ENCODE measurements at places on chromosomes 7 and 10. TPM values are rescaled to one million over a fixed set of nuclear protein-coding genes. Genes with fewer than 3 reads are reported as not detected.
A peak's percentile ranks its signal among the peaks of the same experiment; 100 is the strongest.

GRCh38 chr7:13016592-13017332, 329.3 kb downstream of the ARL4A start:
- DNase-seq, result no peak

GRCh38 chr10:113557424-113557862, 4.6 kb downstream of the HABP2 start:
- DNase-seq, result no peak

DNA sequence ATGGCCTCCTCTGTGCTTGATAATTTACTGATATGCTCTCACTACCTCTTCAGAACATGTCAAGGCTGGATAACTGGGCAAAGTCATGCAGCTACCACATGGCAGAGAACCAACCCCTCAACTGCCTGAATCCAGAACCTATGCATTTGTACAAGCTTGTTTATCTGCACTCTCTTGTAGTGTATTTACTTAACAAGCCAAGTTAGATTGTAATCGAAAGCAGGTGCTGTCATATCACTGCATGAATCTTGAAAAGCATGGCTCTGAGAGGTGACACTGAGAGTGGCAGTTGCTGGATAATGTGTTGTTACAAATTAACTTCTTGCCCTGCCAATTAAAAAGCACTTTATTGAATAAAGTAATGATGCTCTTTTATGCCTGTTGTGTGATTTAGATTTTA, 588.6 kb downstream of the NRG3 start:
- DNase-seq, result no peak

DNA sequence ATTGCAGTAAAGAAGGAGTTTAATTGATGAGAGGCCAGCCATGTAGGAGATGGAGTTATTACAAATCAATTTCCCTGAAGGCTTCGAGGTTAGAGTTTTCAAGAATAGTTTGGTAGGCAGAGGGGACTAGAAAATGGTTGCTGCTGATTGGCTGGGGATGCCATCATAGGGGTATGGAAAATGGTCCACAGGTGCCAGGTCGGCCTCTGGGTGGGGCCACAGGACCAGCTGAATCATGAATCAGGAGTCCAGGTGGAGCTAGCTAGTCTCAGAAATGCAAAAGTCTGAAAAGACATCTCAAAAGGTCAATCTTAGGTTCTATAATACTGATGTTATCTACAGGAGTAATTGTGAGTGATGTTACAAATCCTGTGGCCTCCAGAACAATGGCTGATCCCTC, 714.0 kb upstream of the GHITM start:
- DNase-seq, result no peak

DNA sequence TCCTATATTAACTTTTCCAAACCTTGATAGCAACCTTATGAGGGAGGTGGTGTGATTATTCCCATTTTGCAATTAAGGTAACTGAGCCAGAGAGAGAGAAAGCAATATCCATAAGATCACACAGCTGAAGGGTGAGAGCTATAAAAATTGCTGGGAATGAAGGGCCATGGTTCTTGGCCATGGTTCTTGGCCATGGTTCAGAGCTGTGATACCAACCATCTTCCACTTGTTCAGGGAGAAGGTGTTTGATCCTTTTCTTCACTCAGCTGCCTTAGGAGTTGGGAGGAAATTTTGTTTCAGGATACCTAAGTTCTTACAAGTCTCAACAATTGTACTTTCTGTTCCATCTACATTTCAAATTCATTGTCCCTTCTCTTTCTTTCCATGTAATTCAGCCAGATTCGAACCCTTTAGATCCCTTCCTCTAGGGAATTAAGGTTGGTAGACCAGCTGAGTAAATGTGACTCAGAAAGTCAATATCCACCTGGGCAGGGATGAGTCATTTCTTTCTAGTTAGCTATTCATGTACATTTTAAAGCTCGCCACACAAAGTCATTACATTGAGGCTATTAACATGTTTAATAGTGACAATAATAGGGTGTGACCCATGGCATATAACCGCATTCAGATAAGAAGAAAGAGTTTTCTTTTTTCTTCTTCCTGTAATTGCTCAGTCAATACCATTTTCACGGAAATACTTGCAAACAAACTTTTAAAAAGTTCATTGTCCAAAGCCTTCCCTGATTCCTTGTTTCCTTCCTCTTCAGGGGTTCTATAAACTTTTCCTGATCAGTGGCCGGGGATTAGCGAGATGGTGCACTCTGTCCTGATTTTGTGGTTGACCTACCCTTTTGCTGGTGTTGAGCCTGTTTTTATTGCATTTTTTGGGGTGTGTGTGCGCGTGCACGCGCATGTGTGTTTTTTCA, 143.4 kb downstream of the TCF7L2 start:
- DNase-seq, result no peak

DNA sequence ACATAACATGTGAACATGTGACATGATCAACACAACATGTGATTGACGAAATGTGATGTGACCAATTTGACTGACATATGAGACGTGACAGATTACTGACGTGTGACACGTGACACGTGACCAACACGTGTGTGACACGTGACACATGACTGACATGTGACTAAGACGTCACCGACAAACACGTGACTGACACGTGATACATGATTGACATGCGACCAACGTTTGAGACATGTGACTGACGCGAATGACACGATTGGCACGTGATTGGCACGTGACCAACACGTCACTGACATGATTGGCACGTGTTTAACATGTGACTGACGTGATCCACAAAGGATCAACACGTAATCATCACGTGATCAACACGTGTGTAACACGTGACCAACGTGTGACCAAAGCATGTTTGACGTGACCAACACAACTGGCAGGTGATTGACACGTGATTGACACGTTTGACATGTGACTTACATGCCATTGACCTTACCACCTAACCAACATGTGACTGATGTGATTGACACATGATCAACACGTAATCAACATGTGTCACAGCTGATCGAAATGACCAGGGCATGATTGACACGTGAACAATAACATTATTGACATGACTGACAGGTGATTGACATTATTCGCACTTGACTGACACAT, 23.7 kb downstream of the CRPPA start:
- no peak for DNase-seq

GRCh38 chr10:86100581-86101061, 266.0 kb downstream of the GRID1 start:
- no peak for DNase-seq

DNA sequence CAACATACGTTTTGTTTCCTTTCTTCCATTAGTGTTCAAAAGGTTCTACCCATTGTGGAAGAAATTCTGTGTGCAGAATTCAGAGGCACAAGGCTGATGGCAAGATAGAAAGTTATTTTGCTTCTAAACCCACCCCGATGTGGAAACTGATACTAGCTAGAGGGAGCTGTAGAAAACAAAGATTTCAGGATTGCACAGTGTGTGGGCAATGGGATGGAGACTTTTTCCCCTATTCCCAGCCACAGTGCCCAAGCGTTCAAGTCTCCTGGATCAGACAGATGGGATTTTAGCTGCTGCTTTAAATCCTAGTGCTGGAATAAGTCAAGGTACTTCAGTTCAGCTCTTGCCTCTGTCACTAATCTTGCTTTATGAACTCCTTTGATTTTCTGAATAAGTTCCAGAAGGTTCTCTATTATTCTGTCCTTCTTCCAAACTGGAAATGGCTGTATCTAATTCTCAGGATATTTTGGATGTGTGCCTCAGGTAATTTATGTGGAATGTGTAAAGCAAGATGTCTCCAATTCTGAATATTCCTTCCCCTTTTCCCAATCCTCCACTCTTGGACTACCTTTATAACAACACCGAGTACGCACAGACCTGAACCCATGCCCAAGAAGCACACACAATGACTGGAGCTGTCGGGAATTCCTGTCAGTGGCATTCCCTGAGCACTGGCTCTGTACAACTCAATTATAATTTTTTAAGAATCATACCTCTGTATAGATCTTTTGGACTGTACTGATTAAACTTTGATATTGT, 473.0 kb downstream of the PLXDC2 start:
- DNase-seq, result no peak

DNA sequence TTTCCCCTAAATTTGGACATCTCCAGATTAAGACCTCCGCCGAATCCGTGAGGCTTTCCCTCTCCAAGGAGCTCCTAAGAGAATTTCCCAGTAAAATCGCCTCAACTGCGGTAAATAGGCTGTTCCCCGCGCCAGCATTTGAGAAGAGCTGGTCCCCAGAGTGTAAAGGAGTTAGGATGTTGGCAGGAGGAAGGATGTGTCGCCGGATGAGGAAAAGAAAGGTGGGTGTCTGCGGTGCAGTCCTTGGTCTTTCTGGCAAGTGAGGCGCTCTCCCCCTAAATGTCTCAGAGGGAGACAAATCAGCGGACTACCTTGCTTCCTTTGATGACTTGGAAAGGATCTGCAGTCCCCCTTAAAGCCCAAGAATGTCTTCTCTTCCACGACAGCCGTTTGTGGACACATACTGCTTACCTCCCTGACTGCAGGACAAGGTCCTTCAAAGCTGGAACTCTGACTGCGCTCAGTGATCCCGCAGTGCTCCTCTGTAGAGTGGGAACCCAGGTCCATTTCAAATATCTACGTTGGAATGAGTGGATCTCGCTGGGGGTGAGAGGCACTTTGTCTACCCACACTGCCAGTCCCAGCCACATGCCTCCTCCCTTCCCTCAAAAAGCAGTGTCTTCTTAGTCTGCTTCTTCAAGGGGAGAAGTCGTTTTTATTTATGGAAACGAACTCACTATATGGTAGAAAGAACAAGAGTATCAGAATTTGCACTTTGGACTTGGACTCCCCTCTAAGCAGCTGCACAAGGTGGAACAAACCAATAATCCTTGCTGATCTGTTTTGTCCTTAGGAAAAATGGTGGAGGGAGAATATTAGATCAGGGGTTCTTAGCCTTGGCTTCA, 1.1 kb upstream of the DLG5 start:
- peak; percentile 49 for DNase-seq

GRCh38 chr7:14635955-14636354, 266.6 kb downstream of the DGKB start:
- no peak for DNase-seq

GRCh38 chr7:16891338-16891737, 9.6 kb upstream of the AGR3 start:
- DNase-seq, result no peak

- no peak for DNase-seq
Measured at GRCh38 chr10:113214331-113214730, 264.3 kb downstream of the TCF7L2 start.

DNA sequence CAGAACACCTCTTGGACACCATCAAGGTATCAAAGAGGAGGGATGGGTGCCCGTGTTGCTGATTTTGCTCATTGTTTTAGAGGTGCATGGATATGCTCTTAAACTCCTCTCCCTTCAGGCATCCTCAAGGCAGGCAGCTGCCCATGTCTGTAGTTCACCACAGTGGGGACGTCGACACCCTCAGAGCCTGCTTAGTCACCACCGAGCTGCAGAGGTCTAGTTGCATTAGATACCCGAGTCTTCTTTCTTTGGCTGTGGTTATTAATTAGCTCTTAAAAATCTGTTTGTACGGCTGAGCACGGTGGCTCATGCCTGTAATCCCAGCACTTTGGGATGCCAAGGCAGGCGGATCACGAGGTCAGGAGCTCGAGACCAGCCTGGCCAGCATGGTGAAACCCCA, 24.7 kb upstream of the TSPAN13 start:
- DNase-seq, result no peak

- DNase-seq, result no peak
Measured at GRCh38 chr7:7620644-7621210, 19.8 kb upstream of the UMAD1 start.

- DNase-seq, result no peak
Measured at GRCh38 chr7:157949711-157950110, 612.9 kb downstream of the DNAJB6 start.

DNA sequence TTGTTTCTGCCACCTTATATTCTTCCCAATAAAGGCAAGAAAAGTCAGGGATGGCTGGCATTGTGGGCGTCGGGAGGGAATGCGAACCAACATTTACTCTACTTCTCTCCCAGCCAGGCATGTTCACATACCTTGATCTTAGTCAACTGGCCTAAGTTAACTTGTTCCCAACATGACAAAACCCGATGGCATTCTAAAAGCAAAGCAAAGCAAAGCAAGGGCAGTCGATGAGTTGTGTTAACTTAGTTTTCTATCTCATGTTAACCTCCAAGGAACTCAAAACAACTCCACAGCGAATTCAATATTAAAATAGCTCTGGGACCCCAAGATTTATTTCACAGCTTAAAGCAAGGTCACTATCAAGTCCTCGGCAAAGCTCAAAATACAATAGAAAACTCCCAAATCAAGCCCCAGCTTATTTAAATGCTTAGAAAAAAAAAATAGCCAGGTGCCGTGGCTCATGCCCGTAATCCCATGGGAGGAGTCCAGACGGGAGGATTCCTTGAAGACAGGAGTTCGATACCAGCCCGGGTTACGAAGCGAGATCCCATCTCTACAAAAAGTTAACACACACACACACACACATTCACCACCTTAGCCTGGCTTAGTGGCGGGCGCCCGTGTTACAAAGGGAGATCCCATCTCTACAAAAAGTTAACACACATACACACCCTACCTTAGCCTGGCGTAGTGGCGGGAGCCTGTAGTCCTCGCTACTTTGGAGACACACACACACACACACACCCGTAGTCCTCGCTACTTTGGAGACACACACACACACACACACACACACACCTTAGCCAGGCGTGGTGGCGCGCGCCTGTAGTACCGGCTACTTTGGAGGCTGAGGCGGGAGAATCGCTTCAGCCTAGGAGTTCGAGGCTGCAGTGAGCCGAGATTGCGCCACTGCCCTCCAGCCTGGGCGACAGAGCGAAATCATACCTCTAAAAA, 901 bp upstream of the CCNY start:
- no peak for DNase-seq

- peak; percentile 12 for DNase-seq
Measured at GRCh38 chr10:89163265-89163995, 43.7 kb downstream of the CH25H start.

DNA sequence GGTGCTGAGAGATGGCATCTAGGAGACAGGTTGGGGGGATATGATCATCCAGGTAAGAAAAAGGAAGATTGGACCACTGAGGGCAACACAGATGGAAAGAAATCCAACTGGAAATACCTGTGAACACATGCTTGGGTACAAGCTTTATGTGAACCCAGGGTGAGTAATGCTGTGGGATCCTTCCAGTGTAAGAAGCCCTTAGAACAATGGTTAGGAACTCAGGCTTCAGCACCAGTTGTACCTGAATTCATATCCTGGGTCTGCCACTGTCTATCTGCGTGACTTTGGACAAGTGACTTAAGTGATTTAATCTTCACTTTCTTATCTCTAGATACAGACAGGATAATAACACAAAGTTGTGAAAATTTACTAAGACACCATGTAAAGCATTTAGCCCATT, 131.0 kb downstream of the ST7 start:
- no peak for DNase-seq

GRCh38 chr7:106965108-106965507, 79.4 kb upstream of the PRKAR2B start:
- no peak for DNase-seq

- no peak for DNase-seq
Measured at GRCh38 chr10:97575127-97575668, 2.6 kb downstream of the ANKRD2 start.

The KCND2 gene
- 21.1 TPM for total RNA-seq

The STAG3 gene
- 3.0 TPM for total RNA-seq

The TMEM270 gene
- not detected for total RNA-seq

The OR2A12 gene
- not detected for total RNA-seq

The TES gene
- 4.9 TPM for total RNA-seq

The KDM7A gene
- total RNA-seq, result 8.3 TPM

The FAM237B gene
- not detected for total RNA-seq

The ZNF212 gene
- total RNA-seq, result 11.3 TPM
